Activated CD4-positive, CD25-positive, alpha-beta regulatory T cell (primary cell): ENCODE measurements at places on chromosomes 12 and 14.

- DNase-seq = no peak
Observed at GRCh38 chr12:95337146-95337545, 119.5 kb downstream of the VEZT start.

DNA sequence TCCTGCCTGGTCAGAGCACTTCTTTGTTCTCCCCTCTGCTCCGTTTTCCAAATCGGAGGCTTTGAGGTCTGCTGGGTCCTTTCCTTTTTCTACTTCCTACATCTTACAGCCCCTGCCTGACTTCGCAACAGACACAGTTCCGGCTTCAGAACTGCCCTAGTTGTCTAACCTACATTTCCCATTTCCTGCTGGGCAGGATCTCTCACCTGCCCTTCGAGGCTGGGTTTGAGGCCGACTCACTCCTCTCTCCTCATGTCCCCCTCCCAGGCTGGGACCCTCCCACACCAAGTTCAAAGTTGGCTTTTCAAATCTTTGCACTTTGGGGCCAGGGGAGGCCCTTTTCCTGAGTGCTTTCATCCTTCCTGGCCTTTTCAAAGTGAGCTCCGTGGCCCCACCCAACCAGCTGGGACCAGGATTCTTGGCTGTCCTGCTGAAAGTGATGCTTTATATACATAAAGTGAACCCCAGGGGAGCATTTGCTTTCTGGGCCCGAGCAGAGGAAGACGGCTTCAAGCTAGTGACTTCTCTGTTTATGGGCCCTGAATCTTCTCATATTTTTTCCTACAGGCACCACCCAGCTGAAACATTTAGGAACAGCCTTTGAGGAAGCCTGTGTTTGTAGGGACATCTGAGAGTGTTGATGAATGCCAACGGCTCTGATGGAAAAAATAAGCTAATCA is 281.0 kb upstream of the CRY1 start:
- DNase-seq = no peak

GRCh38 chr14:35380794-35381193 is 23.8 kb downstream of the NFKBIA start:
- DNase-seq = no peak

DNA sequence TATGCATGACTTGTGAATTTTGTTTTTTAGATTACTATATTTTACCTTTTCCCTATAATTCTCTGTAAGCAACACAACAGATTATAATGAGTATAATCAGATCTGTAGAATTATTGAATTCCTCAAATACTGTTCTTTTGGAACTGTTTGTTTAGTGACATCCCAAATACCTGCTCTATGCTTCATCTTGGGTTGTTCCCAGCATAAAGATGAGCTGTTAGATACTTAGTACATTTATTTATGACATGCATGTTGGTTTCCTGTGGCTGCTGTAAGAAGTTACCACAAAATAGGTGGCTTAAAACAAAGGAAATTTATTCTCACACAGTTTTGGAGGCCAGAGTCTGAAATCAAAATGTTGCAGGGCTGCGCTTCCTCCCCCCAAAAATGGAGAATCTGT is 78.4 kb downstream of the PTPRR start:
- no peak for DNase-seq

DNA sequence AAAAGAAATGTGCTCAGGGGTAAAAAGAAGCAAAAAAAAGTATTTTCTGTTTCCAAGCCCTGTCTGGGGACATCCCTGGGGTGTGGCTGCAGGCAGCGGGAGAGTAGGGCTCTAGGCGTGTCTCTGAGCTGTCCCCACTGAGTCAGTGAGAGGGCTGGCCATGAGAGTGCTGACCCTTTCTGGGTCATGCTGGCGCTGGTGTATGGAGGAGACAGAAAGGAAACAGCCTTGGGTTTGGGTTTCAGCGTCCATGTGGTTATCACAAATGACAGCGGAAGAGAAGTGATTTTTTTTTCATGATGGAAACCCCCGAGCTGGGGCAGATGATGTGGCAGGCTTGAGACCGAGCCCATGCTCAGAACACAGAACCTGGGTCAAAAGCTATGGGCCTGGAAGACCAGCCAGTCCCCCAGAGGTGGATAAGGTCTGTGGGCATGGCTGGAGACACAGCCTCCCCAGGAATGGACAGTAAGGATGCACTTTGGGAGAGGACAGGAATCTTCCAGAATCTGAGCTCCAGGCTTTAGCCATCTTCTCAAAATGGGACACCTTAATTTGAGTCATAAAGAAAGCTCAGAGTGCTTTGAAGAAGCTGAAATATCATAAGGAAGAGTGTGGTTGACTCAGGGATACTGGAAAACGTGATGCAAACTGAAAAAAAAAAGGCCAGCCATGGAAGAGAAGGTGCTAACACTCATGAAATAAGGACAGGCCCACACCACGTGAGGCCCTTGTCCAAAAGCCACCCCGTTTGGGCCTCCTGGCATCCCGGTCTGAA is 36.2 kb downstream of the SYNE3 start:
- no peak for DNase-seq

GRCh38 chr14:102853648-102854047 is 68.8 kb upstream of the AMN start:
- no peak for DNase-seq

- no peak for DNase-seq
Observed at GRCh38 chr12:39364196-39364595, 78.7 kb downstream of the KIF21A start.

DNA sequence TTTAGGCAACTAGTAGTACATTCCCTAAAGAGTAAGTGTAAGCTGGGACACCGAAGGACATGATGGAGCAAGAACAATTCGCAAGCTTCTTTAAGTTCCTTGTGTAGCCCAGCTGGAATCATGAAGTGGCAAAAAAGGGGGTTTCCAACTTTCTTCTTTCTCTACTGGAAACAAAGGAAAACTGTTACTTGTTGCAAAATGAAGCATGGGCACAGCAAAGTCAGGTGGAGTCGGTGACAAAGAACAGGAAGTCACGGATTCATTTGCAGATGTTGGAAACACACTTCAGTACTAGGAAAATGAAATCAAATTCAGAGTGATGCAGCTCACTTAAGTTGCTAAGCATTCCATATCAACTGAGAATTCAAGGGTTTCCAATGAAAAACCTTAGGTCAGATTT is 706.9 kb upstream of the STXBP6 start:
- DNase-seq = no peak

DNA sequence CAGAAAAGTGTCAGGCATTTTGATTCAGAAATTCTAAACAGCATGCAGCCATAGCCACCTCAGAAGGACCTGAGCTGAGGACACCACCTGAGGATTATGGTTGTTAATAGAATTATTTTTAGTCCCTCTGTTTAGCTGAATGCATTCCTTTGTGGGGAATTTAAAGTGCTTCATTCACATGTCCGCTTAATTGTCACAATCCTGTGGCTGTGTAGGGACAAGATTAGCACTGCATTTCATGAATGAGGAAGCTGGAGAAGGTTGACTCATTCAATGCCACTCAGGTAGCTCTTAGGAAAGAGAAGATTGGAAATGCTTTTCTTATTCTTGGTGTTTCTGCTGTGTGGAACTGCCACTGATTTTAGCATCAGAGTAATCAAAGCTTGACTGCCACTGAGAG is 42.0 kb upstream of the KRR1 start:
- no peak for DNase-seq

DNA sequence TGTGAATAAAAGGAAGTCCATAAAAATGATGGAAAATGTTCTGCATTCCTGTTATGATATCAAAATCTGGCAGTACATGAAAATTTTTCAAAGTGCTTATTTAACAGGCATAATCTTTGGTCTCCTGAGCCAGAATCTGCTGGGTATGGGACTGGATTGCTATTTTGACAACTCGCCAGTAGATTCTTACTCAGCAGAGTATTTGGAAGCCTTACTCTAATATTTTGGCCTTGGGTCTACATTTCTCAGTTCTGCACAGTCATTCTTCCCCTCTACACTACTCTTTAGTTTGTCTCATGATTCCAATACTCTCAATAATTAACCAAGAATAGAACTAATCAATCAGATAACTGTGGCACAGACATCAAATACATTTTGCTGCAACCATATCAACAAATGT is 1.1 kb upstream of the SLCO1B1 start:
- DNase-seq = no peak

DNA sequence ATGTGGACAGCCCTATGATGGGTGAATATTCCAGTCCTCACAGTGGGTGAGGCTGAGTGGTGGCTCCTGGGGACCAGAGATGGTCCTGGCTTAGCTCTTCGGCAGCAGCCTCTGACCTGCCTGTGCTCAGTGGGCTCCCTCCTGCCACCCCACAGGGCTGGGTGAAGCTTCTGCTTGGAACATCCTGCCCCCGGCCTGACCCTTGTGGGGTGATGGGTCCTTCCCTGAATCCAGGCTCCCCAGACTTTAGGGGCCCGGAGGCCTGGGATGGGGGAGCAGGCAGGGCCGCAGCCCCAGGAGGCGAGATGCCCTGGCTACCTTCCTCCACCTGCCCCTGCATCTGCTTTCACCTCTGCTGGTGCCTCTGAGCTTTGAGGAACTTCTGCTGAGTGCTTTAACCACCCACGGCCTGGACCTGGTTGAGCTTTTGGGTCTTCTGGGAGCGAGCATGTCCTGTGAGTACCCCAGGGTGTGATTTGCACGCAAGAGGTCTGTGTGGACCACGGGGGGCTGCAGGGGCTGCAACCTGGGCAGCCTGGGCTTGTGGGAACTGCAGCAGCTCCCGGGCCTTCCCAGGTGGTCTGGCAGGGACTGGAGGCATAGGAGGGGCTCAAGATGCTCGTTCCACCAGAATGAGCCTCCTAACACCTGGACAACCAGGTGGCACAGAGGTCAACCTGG is 159.5 kb downstream of the KIF26A start:
- DNase-seq = no peak

DNA sequence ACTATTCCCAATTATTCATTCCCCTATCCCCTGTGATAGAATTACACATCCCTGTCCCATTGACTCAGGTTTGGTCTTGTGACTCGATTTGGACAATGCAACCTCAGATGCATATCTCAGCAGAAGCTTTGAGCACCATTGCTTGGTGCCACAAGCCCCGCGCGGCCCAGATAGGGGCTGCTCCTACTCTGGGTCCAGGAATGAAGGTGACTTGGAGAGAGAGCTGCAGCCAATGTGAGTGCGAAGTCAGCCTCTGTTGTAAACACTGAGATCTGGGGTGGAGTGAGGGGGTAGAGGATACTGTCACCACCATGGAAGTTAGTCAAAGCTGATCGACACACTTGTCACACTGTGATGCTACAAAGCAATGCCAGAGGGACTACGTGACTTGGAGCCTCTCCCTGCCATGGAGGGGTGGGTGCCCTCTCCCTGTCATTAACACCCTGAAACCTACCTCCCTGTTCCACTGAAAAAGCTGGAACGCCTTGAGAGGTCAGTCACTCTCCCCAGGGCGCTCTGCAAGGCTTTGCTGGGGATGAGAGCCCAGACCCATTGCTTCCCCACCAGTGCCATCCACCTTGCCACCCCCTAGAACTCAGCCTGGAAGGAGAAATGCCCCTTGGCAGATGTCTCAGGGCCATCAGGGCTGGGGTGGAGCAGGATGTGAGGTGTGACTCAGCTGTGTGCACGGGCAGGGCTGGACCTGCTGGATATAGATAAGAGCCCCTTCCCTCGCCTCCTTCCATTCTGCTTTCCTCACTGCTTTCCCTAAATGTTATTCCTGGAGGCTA is 6.6 kb upstream of the PLEK2 start:
- no peak for DNase-seq

GRCh38 chr14:58947156-58947555 is 241.3 kb upstream of the DAAM1 start:
- no peak for DNase-seq

GRCh38 chr12:115023279-115024265 is 339.6 kb upstream of the TBX3 start:
- no peak for DNase-seq
